ENCODE measurements at places on chromosomes 6 and 20.

DNA sequence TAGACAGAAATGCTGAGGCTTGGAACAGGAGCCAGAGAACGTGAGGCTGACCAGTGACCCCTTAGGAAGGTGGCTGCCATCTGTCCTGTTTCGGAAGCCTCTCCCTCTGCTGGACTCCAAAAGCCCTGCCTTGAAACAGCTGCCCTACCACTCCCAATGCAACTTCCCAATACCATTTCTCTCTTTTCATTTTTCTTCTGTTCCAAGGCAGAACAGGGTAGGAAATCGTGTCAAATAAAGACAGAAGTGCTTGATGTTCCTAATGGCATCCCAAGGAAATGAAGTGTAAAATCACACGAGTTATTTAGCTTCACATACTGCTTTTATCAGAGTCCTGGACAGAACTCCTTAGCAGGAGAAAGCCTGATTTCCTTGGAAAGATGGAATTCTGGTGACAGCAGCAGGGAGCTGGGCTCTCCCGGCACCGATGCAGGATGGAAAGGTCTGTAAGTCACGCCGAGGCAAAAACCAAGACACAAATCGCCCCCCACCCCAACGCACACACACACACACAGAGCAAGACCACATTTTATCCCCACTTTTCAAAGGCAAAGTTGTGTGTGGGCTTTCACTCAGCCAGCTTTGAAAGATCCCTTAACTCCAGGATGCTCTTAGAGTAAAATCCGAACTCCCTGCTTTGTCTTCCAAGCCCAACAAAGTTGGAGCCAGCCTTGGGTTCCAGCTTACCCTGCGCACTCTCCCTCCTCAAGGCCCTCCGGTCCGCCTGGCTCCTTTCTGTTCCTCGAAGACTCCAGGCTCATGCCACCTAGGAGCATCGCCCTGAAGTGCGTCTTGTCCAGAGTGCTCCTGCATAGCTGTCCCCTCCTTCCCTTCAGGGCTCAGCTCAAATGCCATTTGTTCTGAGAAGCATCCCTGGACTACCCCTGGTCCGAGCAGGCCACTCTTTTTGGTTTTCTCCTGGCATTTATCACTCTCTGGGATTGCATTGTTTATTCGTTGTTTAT, 11.6 kb upstream of the STX16 start:
- DNase-seq: no peak

GRCh38 chr6:170006071-170006899, 254.9 kb downstream of the ERMARD start:
- no peak for DNase-seq

DNA sequence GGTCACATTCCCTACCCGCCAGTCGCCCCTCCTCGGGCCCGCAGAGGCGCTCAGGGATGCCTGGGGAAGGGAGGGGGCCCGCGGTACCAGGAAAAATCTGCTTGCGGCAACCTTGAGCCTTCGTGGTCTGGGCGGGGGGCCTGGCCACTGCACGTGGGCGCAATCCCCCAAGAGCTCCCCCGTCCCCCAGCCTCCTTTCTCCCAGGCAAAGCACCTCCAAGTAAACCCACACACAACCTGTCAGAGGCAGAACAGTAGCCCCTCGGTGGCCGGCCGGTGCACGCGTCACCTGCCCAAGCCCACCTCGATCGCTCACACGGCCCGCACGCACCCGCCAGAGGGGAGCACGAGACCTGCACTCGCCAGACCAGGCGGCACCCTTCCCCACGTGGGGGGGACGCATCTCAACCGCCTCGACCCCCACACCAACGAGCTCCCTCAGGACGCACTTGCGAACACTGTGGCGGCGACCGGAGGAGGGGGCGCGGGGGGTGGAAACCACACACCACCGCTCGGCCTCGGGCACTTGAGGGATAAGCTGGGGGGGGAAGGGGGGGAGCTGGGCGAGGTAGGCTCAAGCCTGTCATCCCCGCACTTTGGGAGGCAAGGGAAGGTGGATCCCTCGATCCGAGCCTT, 1955.7 kb upstream of the DEFB115 start:
- DNase-seq: peak; percentile 76

GRCh38 chr6:56334937-56335336, 87.6 kb upstream of the COL21A1 start:
- no peak for DNase-seq

DNA sequence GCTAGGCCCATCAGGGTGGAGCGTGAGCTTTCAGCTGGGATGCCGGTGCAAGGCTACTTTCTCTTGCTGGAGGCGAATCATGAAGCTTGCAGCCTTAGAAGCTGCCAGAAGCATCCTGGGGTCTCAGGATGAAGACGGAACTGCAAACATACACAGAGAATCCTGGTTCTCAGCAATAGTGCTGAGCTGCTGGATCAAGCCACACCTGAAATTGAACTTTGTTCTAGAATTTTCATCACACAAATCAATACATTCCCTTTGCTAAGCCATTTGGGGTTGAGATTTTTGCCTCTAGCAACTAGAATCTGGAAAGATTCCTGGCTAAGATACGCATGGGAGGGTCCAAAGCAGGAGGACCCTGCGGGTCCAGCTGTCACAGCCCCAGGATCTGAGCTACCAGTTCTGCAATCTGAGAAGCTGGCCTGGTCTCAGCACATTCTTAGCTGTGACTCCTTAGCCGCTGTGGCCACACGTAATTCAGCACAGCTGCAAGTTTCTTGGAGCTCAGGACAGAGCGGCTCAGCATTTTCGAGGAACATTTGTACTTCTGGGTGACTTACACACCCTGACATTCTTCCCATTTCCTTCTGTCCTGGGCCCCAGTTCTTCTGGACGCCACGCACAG, 6.6 kb upstream of the ARFGAP1 start:
- no peak for DNase-seq

- no peak for DNase-seq
Measured at GRCh38 chr20:25129908-25130307, 48.0 kb upstream of the VSX1 start.

- no peak for DNase-seq
Measured at GRCh38 chr6:39466631-39467030, 144.1 kb upstream of the KCNK16 start.

DNA sequence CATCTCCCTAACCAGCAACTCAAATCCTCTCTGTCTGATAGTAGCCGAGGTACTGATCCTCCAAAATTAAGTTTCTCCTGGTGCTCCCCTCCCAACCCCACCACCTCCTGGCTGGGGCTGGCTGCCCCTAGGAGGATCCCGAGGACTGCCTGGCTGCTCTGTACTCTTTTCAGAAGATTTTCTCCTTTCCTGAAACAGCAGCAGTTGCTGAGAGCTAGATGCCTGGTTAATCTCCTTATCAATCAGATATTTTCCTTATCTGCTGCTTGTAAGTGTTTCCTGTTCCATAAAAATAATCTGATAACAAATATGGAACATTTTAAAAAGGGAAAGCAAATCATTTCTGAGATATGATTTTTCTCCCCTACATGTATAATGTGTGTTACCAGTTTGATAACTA, 52.8 kb downstream of the ZMYND8 start:
- no peak for DNase-seq

DNA sequence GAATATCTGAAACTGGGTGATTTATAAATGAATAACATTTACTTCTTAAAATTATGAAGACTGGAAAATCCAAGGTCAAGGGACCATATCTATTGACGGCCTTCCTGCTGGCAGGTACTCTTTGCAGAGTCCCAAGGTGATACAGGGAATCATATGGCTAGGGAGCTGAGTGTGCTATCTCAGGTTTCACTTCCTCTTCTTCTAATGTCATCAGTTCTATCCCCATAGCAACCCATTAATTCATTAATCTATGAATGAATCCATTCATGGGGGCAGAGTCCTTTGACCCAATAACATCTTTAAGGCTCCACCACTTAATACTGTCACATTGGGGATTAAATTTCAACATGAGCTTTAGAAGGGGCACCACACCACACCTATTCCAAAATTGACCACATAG, 772.0 kb downstream of the HACE1 start:
- DNase-seq: no peak

GRCh38 chr6:14975471-14975817, 270.4 kb upstream of the JARID2 start:
- DNase-seq: no peak

DNA sequence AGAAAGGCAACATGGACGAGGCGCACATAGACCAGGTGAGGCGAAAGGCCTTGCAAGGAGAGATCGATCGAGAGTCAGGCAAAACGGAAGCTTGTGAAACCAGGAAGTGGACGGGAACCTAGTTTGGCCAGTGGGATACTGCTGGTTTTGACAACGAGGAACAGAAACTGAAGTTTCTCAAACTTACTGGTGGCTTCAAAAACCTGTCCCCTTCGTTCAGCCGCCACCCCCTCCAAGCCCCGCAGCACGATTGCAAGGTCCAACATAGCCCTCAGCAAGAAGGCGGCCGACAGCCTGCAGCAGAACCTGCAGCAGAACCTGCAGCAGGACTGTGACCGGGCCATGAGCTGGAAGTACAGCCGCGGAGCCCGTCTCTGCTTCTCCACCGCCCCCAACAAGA, 238.0 kb downstream of the KHDC1L start:
- no peak for DNase-seq

DNA sequence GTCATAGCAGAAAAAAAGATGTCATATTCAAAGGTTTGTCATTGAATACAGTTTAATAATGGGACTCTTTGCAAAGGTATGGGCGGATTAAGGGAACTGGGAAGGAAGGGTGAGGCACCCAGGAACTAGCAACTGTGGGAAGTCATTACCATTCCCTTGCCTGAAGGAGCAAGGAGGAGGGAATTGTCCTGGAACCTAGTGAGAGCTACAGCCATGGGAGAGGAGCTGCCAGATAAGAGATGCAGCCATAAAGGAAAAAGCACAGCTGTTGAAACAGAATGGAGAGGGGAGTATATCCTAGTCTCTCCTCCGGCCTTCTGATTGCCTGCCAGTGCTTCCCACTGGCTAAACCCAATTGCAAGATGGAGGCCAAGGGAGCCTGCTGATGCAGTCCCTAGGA, 250.6 kb downstream of the BCKDHB start:
- no peak for DNase-seq

- DNase-seq: no peak
Measured at GRCh38 chr20:39862470-39862891, 826.6 kb downstream of the MAFB start.

DNA sequence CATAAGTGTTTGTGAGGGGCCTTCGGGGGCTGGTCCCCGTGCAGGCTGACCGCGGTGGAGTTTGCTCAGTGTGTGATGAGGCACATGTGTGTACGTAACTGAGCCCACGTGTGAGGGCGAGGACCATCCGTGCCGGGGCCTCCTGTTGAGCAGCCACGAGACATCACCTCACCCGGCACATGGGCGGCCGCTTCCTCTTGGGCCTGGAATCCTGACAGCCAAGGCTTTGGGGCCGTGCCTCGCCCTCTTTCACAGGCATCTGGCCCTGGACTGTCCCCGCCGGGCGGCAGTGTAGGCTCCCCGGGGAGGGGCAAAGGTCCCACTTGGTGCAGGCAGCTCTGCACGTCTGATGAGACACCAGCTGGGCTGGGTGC, 202.3 kb downstream of the DLL1 start:
- DNase-seq: peak; percentile 81

- no peak for DNase-seq
Measured at GRCh38 chr6:158958504-158959386, 41.3 kb downstream of the RSPH3 start.

GRCh38 chr6:112305795-112306564, 41.1 kb upstream of the RFPL4B start:
- DNase-seq: no peak

DNA sequence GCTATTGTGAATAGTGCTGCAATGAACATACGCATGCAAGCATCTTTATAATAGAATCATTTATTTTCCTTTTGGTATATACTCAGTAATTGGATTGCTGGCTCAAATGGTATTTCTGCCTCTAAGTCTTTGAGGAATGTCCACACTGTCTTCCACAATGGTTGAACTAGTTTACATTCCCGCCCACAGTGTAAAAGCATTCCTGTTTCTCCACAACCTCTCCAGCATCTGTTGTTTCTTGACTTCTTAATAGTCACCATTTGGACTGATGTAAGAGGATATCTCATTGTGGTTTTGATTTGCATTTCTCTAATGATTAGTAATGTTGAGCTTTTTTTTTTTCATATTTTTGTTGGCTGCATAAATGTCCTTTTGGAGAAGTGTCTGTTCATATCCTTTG, 208.7 kb downstream of the PHF3 start:
- no peak for DNase-seq

DNA sequence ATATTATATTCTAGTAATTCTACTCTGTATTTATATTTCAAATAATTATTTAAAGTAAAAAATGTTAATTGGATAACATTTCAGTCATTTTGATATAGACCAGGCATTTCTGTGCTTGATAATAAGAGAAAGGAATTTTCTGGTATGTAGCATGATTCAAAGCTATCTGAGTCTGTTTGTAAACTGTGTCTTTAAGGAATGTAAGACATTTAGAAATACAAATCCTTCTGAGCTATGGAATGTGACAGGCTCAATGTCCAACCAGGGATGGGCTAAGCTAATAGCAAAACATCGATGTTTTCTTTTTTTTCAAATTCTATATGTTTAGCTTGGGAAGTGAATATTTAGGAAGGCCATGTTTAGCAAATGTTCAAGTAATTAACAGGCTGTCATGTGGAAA, 41.5 kb upstream of the FAM83B start:
- no peak for DNase-seq

- no peak for DNase-seq
Measured at GRCh38 chr6:14645841-14646240, 528.3 kb downstream of the CD83 start.

DNA sequence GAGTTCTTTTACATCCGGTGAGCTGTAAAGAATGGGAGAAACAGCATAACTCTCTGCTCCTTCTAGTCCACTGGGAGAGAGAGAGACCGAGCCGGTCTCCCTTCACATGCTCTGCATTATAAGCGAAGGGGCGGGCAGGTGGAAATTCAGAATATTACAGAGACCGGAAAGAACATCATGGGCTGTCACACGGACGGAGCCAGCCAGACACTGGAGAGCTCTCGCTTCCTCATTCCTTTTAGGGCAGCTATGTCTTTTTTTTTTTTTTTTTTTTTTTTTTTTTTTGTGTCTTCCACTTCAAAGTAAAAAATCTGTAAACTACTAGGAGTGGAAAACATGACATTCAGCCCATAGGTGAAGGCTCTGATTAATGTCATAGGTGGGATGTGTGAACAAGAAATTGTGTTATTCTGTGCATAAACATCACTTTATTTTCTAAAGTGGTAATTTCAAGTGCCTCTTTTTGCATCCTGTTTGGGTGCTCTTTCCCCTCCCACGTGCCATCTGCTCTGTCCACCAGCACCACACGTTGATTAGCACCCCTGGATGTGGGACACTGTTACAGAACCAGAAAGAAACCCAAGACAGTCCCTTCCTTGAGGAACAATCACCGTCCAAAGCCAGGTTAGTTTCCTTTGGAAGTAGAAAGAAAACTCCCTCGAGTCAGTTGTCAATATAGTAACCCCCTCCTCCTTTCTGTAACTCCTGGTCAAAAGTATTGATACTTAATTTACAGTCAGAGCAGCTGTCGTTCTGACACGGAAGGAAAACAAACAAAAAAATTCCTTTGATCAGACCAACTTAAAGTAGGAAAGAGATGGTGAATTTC, at the start of gene TAGAP:
TSS of gene TAGAP (minus strand) at position 93 of the 829 bp plus-strand sequence. CDS start 845 bp downstream, outside the sequence.
- no peak for DNase-seq

GRCh38 chr6:9095137-9095536, 659.8 kb upstream of the SLC35B3 start:
- no peak for DNase-seq

GRCh38 chr6:161152907-161153662, 120.8 kb downstream of the AGPAT4 start:
- no peak for DNase-seq

All from posterior cingulate gyrus (tissue), 11 donors.